Activated T-helper 9 cell treated with anti-CD3 and anti-CD28 coated beads, Interleukin-2, amount 50 U/mL, for 16 hours (primary cell): ENCODE measurements at places on chromosomes 6 and 20.

GRCh38 chr6:110392727-110393126 is 22.6 kb downstream of the DDO start:
- DNase-seq = no peak

DNA sequence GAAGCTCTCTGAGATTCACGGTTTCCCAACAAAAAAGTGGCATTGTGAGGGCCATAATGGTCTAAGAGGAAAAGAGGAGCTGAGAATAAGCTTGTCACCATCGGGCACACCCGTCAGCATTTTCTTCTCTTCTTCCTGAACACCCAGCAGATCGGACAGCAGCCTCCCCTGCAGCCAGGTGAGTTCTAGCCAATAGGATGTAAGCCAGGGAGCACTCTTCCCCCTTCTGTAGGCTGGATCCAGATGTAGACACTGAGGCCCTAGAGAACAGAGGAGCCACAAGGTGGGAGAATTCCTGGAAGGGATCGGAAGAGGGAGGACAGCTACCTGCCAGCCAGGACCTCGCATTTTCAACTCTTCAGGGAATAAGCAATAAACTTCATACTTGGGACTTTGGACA is 228.0 kb downstream of the SYNDIG1 start:
- no peak for DNase-seq

- DNase-seq = no peak
These were observed 12.0 kb downstream of the CD83 start for GRCh38 chr6:14129575-14129974.

- no peak for DNase-seq
These were observed 89.9 kb downstream of the NOL4L start for GRCh38 chr20:32495217-32495565.

DNA sequence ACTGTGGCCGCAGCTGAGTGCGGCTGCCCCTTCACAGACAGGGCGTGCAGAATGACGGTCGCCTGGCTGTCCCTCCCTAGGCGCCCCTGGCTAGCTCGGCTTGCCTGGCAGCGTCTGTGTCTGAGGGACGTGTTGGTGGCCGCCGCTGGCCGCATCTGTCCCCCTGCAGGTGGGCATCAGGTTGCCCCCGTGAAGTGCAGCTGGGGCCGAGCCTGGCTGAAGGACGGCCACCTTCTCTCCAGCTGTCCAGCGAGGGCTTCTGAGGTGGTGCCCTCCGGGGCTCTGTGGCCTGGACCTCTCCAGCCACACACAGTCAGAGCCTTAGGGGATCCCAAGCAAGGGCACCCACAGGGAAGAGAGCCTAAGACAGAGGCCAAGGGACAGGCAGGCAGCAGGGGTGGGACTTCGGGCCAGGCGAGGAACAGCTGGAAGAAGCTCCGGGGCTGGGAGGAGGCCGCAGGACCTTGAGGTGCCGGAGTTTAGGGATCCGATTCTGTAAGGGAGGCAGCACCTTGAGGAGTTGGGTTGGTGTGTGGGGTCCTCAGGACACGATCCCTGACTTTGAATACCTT is 89.0 kb upstream of the EPB41L1 start:
- DNase-seq = no peak

- DNase-seq = no peak
These were observed 19.9 kb downstream of the KCNS1 start for GRCh38 chr20:45080867-45081624.

DNA sequence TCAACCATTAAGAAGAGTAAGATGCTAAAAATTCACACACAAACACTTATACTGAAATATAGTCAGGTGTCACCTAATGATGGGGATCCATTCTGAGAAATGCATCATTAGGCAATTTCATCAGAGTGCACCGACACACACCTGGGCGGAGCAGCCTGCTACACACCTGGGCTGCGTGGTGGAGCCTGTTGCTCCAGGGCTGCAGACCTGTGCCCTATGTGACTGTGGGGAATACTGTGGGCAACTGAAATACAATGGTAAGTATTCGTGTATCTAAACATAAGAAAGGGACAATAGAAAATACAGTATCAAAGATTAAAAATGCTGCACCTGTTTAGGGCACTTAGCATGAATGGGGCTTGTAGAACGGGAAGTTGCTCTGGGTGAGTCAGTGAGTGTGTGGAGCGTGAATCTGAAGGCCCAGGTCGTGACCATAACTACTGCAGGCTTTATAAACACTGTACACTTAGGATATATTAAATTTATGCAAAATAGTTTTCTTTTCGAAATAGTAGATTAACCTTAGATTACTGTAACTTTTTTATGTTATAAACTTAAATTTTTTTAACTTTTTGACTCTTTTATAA is 124.4 kb upstream of the AFDN start:
- no peak for DNase-seq

- DNase-seq = no peak
These were observed 3.1 kb upstream of the MRPS10 start for GRCh38 chr6:42220807-42221206.

GRCh38 chr6:12233693-12234571 is 56.2 kb upstream of the EDN1 start:
- no peak for DNase-seq

DNA sequence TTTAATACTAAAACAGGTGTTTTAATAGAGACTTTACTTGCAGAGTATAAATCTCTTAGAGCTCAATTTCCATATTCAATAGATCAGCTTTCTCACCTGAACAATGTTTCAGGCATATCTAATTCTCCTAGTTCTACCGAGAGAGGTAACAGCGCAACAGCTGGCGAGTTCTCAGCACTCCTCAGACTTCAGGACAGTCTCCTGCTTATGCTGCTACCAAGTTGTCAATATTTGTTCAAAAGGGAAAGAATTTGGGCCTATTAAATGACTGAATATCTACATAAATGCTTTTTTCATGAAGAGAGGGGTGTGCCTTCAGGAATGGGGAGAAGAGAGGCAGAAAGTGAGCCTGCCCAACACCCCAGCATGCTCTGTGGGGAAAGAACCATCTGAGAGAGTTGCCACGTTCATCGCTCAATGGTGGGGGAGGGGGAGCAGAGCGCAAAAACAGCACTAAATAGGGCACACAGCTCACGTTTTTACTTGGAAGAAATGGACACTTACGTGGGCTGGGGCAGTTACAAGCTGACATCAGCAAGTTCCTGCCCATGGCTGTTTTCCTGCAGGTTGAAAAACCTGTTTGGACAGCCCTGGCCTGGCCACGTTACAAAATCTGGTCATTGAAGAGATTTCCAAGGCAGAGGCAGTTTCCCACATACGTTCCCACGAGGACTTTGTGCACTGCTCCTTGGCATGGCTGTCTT is 38.0 kb downstream of the EZR start:
- no peak for DNase-seq

- no peak for DNase-seq
These were observed 7.5 kb downstream of the SNX5 start for GRCh38 chr20:17960927-17961586.

DNA sequence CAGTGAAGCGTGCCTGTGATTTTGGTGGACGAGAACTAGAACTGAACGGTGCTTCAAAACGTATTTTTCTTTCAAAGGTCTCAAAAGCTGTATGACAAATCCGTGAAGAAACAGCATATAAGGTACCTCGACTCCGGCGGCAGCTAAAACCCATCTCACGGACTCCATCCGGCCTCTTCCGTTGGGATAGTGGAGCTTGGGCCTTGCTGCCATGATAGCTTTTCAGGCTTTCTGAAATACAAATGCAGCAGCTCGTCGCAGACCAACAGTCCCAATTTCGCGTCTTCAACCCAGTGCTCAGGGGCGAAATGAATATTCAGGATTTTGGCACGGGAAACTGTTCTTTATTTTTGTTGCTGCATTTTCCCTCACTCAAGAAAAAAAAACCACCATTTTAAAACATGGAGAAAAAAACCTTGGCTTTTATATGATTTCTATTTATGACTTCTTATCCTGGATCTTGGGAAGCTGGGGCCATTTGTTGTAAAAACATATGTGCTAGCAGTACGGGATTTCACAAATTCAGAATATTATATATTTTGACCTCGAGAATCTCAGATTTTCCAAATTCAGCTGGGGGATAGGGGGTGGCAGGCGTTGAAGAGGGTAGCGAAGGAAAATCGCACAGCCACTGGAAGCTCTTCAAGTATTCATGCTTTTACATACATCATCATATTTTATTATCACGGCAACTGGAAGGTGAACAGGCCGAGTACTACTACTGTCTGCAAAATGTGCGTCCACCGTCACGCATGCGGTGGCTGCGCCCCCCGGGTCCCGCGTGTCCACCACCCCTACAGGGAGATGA is 849 bp downstream of the GSTA4 start:
- DNase-seq = no peak

- no peak for DNase-seq
These were observed 5.4 kb upstream of the DOK5 start for GRCh38 chr20:54469952-54470351.

- DNase-seq = no peak
These were observed 19.5 kb upstream of the NFATC2 start for GRCh38 chr20:51562027-51562331.

DNA sequence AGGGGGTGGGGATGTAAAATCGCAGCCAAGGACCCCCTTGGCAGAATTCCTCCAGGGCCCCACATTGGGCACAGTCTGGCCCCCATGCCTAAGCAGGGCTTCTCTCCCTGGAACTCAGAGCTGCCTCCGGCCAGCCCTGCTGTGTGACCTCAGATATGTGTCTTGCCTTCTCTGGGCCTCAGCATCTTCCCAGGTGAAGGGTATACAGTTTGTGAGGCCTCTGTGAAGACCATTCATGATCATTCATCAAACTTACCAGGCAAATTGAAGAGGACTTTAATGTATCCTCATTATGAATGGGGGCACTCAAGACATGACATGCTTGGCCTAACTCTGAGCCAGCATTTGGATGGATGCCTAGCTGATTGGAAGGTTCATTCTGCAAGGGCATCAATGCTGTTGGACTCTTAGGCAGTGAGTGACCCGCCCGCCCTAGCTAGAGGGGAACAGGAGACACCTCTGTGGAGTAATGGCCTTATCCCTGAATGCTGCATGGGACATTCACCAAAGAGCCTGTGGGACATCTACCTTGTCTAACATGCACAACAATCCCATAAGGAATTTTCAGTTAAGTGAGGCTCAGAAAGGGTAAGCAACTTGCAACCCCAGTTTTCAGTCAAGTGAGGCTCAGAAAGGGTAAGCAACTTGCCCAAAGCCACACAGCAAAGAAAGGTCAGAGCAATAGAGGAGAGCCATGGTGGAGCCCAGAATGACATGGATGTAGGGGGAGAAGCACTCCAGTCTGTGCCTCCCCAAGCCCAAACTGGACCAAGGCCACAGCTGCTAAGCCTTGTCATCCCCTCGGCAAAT is 535 bp downstream of the CCN5 start:
- DNase-seq = no peak

GRCh38 chr6:40307712-40308111 is 279.5 kb downstream of the LRFN2 start:
- no peak for DNase-seq

DNA sequence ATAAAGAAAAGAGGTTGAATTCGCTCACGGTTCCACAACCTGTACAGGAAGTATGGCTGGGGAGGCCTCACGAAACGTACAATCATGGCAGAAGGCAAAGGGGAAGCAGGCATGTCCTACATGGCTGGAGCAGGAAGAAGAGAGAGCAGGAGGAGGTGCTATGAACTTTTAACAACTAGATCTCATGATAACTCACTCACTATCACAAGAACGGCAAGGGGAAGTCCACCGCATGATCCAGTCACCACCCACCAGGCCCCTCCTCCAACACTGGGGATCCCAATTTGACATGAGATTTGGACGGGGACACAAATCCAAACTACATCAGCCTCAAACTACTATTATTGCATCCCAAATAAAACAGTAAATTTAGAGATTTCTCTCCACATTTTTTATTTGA is 53.6 kb upstream of the CST7 start:
- no peak for DNase-seq

GRCh38 chr6:45608252-45608913 is 230.6 kb upstream of the SUPT3H start:
- no peak for DNase-seq

DNA sequence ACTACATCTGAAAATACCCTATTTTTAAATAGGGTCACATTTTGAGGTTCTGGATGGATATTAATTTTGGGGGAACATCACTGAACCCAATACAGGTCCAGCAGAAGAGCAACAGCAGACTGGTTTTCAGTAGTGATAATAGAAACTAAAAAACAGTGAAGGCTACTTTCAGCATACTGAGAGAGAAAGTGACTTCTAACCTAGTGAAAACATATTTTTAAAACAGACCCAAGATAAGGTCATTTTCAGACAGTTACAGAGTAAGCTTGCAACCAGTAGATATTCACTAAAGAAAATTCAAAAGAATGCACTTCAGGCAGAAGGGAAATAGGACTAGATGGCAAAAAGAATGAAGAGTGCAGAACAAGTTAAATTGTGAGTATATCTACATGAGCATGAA is 42.0 kb upstream of the TMEM244 start:
- DNase-seq = no peak

DNA sequence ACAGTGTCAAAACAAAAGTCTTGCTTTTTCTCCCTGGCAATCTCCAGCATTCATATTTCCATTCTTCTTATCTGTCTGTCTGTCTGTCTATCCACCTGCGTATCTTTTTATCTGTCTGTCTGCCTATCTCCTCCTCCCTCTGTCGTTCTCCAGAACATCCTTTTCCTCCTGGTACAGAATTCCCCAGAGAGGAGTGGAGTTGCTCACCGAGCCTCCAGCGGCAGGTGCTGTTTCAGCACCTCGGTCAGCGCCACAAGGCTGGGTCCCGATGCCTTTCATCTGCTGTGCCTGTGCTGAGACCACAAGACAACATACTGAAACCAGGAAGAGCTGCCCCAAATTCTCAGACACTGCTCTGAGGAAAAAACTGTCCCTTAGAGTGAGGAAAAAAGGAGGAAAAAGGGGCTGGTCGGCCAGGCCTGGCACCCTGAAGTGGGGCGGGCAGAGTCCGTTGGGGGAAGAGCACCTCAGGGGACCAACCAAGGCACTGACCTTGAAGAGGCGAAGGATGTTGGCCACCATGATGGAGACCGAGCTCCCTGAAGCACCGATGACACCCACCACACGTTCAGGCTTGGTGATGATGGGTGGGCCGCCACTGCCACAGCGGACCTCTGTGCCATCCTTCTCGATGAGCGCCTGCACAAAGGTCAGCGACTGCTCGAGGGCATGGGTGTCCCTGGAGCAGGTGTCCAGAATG is 13.3 kb downstream of the GRM4 start:
- no peak for DNase-seq
